ENCODE measurements at places on chromosomes 12 and 14. TPM values are rescaled to one million over a fixed set of nuclear protein-coding genes. Genes with fewer than 3 reads are reported as not detected.

GRCh38 chr12:118237908-118238307 is 102.0 kb downstream of the PEBP1 start:
- H3K4me3 ChIP-seq, result no peak overlapping the region
- H3K4me1 ChIP-seq, result peaks cover 5% of the 10 kb centered on the region
- H3K36me3 ChIP-seq, result peaks cover 22% of the 10 kb centered on the region
- H3K27me3 ChIP-seq, result no peaks in the 10 kb centered on the region
- DNase-seq, result no peak
- no peak overlapping the region for H3K27ac ChIP-seq

TPPP2 gene
- not detected for total RNA-seq

GRCh38 chr12:132415327-132416120 is 74.4 kb upstream of the FBRSL1 start:
- H3K27me3 ChIP-seq, result peaks cover 2% of the 10 kb centered on the region
- H3K4me3 ChIP-seq, result no peak overlapping the region
- H3K36me3 ChIP-seq, result no peaks in the 10 kb centered on the region
- H3K4me1 ChIP-seq, result no peaks in the 10 kb centered on the region

- no peak overlapping the region for H3K4me3 ChIP-seq
- DNase-seq, result no peak
- no peak overlapping the region for H3K27ac ChIP-seq
- H3K4me1 ChIP-seq, result no peaks in the 10 kb centered on the region
- H3K27me3 ChIP-seq, result peaks cover 20% of the 10 kb centered on the region
Measured at GRCh38 chr12:47021298-47021697, 58.1 kb upstream of the PCED1B start.

RAPGEF3 gene
- total RNA-seq, result 4.7 TPM

KRT83 gene
- total RNA-seq, result not detected

SOX5 gene
- 3.1 TPM for total RNA-seq

GRCh38 chr12:115672086-115672485 is 605.4 kb downstream of the MED13L start:
- H3K4me1 ChIP-seq, result no peaks in the 10 kb centered on the region
- H3K4me3 ChIP-seq, result no peak overlapping the region
- H3K36me3 ChIP-seq, result no peaks in the 10 kb centered on the region
- peaks cover 2% of the 10 kb centered on the region for H3K27me3 ChIP-seq
- DNase-seq, result no peak

- H3K27ac ChIP-seq, result no peak overlapping the region
- DNase-seq, result no peak
- no peaks in the 10 kb centered on the region for H3K4me1 ChIP-seq
- peaks cover 45% of the 10 kb centered on the region for H3K27me3 ChIP-seq
Measured at GRCh38 chr14:59629444-59630287, 53.1 kb upstream of the CCDC175 start.

DNA sequence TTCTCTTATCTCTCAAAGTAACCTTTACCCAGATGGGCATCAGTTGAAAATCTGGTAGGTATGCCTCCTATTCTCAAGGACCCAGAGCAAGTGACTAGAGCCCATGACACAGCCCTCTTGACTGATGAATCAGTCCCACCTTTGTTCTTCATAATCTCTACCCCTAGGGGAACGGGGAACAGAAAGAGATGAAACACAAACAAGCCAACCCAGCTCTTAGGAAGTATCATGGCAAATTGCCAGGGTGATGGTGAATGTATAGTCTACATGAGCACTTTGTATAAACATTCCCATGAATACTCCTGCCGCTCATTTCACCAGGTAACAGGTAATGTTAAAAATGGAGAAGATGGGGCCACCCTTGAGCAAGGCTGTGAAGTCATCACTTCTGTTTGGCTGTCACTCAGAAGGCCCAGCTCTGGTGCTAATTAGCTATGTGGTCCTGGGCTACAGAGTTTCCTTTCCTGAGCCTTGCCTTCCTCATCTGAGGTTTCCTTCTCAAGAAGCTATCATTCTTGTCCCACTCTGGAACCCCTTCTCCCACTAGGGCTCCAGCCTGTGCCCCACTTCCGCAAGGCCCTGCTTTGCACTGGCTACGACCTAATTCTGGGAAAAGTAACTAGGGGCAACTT is 161.7 kb downstream of the ANO2 start:
- H3K4me3 ChIP-seq, result no peak overlapping the region
- no peak overlapping the region for H3K27ac ChIP-seq
- H3K27me3 ChIP-seq, result peaks cover 4% of the 10 kb centered on the region
- H3K4me1 ChIP-seq, result no peaks in the 10 kb centered on the region

SERPINA10 gene
- not detected for total RNA-seq

GLT1D1 gene
- 2.0 TPM for total RNA-seq

- peaks cover 62% of the 10 kb centered on the region for H3K4me1 ChIP-seq
- no peaks in the 10 kb centered on the region for H3K27me3 ChIP-seq
- no peak overlapping the region for H3K4me3 ChIP-seq
- no peak overlapping the region for H3K27ac ChIP-seq
- no peak for DNase-seq
Measured at GRCh38 chr14:65500075-65500474, 87.5 kb downstream of the FUT8 start.

COCH gene
- 1.3 TPM for total RNA-seq

ACSS3 gene
- total RNA-seq, result not detected

TAS2R13 gene
- 0.96 TPM for total RNA-seq

GLT8D2 gene
- 0.13 TPM for total RNA-seq

MYRFL gene
- not detected for total RNA-seq

DNA sequence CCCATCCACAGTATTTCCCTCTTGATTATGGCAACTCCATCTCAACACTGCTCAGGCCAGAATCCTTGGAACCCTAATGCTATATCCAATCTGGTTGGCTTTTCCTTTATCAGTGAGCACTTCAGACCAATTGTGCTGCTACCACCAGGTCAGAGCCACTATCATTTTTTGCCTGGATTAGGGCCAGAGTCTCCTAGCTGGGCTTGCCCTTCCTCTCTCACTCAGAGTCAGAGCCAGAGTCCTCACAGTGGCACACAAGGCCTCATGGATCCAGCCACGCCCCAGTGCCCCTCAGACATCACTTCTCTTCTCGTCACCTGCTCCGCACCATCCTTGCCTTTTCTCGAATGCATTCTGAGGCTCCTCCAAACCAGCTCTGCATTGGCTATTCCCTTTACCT is 211.1 kb downstream of the ANO6 start:
- H3K27ac ChIP-seq, result no peak overlapping the region
- no peaks in the 10 kb centered on the region for H3K27me3 ChIP-seq
- H3K36me3 ChIP-seq, result peaks cover 45% of the 10 kb centered on the region
- no peak overlapping the region for H3K4me3 ChIP-seq
- no peaks in the 10 kb centered on the region for H3K4me1 ChIP-seq
- DNase-seq, result no peak

GRCh38 chr14:69263364-69263763 is 3.4 kb downstream of the GALNT16 start:
- H3K4me1 ChIP-seq, result peaks cover 6% of the 10 kb centered on the region
- H3K27ac ChIP-seq, result no peak overlapping the region
- no peak for DNase-seq
- no peaks in the 10 kb centered on the region for H3K36me3 ChIP-seq
- peaks cover 41% of the 10 kb centered on the region for H3K27me3 ChIP-seq

DNA sequence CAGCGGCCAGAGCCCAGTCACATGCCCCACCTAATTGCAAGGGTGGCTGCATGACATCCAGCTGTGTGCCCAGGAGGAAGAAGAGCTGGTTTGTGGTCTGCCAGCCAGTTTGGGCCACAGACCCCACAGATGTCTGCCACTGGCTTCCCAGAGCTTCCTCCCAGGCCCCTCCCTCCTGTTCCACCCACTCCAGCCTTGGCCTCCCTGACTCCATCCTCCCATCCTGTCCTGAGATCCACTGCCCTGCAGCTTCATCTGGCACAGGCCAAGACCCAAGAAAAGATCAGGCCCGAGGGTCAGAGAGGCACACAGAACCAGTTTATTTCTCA is 5.9 kb downstream of the NGB start:
- H3K36me3 ChIP-seq, result no peaks in the 10 kb centered on the region
- H3K27me3 ChIP-seq, result peaks cover 34% of the 10 kb centered on the region
- H3K4me3 ChIP-seq, result no peak overlapping the region

MANSC1 gene
- 1.4 TPM for total RNA-seq

DNA sequence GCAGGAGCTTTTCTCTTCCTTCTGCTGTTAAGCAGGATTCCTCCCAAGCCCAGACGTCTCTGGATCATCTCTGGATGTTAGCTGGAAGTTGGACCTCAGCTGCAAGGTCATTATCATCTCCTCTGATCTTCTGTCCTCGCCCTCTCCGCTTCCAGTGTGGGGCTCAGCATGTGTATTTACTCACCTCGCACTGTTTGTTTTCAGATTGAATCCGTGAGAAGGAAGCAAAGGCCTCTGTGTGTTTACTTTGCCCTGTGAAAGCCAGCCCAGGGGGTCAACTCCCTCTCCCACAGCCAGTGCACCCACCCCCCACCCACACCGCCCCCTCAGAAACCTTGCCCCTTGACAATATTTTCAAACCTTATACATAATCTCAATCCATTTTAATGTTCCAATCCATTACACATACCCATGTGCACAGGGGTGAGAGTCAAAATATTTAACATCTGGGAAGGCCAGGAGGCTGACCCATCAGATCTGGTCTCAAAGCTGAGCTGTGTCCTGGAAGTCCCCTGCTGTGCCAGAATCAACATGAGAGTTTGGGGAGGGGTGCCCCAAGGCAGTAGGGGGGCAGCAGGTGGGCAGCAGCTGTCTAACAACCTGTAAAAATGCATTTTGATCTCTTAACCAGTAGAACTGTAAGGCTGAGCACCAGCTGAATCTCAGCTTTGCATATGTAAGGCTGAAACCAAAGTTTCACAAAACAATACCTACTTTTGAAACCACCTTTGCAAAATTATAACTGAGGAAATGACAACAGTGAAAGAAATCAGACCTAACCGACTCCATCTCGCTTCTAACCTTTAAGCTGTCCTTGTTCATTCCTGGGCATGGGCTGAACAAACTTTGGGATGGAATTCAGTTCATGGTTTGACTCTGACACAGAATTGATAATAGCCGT is 157.9 kb downstream of the ZNF664 start:
- H3K27me3 ChIP-seq, result no peaks in the 10 kb centered on the region
- no peak for DNase-seq
- H3K27ac ChIP-seq, result no peak overlapping the region
- H3K36me3 ChIP-seq, result no peaks in the 10 kb centered on the region

Data from activated T-helper 1 cell treated with anti-CD3 and anti-CD28 coated beads, Interleukin-12 subunit alpha, Interleukin-12 subunit beta, Interleukin-2, Interleukin-4 antibody, amounts not matched to agents 30 ng/mL and 10 ng/mL and 1 ng/mL, durations not matched to agents 14 hours and 24 hours and 36 hours (primary cell).